ENCODE measurements at places on chromosomes 1 and 21.

- DNase-seq: no peak
These were observed 5.3 kb downstream of the FCER1A start for GRCh38 chr1:159307346-159308020.

- DNase-seq: no peak
These were observed 18.8 kb downstream of the PLA2G2A start for GRCh38 chr1:19960591-19960990.

DNA sequence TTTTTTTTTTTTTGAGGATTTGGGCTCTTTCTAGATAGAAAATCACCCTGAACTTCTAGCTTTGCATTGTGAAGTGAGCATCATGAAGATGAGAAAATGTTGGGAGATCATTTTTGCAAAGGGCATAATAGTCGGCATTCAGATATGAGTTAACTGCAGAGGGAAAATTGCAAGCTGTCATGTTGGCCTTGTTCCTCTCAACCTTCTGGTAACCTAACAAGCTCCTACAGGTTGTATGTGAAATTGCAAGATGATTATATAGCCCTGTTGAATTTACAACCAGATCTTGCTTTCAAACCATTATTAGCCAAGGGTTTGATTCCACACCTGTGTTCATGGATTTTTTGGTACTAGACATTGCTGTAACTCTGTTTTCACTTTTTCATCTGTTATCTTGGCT lies 2.2 kb downstream of the ELOA start:
- no peak for DNase-seq

- DNase-seq: no peak
These were observed 171.0 kb downstream of the EIF4G3 start for GRCh38 chr1:21005466-21006239.

DNA sequence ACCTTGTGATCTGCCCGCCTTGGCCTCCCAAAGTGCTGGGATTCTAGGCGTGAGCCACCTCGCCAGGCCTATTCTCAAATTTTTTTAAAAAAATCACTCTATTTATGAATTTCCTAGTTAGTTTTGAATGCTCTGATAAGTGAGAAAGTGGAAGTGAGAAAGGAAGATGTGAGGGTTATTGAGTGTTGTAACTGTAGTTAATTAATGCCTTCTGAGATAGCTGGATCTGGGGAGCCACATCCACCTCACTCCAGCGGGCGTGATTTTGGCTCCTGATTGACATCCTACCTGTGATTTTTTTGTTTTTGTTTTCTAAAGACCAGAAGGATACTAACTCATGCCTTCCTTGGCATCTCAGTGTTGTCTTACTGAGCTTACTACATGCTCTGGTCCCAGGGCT lies 65.6 kb downstream of the ST3GAL3 start:
- no peak for DNase-seq

DNA sequence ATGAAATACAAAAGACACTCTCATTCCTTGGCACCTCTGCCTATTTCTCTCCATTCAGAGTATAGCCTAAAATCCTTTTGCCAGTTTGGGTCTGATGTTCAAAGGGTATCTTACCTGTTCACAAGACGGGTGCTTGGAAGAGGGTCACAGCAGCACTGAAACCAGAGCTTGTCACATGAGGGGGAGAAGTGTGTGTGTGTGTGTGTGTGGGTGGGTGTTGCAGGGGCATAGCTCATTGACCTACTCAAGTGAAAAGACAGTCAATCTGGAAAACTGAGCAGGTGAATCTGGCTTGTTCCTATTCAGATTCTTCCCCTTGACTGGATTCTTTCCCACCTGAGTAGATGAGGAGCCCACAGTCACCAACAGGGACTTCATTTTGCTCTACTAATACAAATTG lies 63.9 kb downstream of the KCTD3 start:
- no peak for DNase-seq

DNA sequence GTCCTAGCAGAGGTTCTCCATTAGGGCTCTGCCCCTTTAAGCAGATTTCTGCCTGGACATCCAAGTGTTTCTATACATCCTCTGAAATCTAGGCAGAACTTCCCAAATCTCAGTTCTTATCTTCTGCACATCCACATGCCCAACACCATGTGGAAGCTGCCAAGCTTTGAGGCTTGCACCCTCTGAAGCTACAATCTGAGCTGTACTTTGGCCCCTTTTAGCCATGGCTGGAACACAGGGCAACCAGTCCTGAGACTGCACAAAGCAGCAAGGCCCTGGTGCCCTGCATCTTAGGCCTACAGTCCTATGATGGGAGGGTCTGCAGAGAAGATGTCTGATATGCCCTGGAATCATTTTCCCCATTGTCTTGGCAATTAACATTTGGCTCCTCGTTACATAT lies 8.0 kb downstream of the HAO2 start:
- DNase-seq: no peak

DNA sequence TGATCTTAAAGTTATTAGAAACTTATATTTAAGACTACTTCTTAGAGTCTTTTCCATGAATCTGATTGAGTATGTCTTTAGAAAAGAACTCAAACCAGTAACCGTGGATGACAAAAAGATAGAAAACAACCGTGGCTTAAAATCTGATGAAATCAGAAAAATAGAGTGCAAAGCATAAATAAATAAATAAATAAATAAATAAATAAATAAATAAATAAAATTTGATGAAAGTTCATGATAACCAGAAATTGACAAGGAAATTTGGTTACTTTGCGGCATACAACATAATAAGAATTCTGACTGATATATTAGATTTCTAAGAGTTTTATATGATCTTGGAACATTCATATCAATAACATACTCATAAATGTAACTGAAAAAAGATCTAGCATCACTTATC lies 152.1 kb downstream of the AK5 start:
- DNase-seq: no peak

- DNase-seq: no peak
These were observed 23.2 kb downstream of the DLGAP3 start for GRCh38 chr1:34906222-34906621.

DNA sequence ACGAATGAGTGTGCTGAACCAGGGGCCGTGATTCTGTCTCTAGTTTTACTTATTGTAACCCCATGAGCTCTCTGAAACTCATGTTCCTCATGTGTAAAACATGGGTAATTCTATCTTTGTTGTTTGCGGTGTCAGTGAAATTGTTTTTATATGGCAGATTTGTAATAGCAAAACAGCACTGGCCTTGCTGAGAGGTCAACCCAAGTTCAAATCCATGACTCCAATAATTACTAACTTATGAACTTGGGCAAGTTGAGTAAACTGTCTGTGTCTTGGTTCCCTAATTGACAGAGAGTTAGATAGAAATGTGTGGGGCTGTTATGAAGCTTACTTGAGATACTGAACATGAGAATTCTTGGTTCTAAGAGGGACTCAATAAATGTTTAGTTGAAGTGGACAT lies 17.8 kb downstream of the C1orf116 start:
- DNase-seq: no peak

GRCh38 chr1:167935216-167936067 lies 1.0 kb upstream of the DCAF6 start:
- DNase-seq: peak; percentile 25

- DNase-seq: no peak
These were observed 5.4 kb downstream of the SH2D5 start for GRCh38 chr1:20726932-20727745.

DNA sequence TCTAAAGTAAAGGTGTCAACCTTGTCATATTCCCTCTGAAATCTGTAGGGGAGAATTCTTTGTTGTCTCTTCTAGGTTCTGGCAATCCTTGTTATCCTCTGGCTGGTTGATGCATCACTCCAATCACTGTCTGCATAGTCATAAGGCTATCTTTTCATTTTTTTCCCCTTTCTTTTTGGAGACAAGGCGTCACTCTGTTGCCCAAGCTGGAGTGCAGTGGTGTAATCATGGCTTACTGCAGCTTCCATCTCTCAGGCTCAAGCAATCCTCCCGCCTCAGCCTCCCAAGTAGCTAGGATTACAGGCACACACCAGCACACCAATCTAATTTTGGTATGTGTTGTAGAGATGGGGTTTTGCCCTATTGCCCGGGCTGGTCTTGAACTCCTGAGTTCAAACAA lies 12.9 kb downstream of the DPYD start:
- DNase-seq: no peak

GRCh38 chr1:182651339-182651724 lies 33.1 kb downstream of the RGS8 start:
- no peak for DNase-seq

DNA sequence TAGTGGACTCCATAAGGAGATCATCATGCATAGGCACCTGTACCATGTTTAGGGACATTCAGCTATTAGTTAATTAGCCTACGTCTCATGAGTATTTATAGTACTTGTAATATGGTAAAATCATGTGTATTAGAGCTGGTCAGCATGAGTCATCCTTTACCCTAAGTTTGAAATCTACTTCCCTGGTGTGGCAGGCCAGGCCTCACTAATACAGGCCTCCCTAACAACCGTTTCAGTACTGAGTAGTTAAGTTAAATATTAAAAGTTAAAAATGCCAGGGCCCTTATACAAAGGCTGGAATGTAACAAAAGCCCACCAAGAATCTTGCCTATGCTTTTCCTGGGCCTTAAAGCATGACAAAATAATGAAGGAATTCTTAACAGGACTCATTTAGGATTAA lies 356.3 kb upstream of the DPYD start:
- no peak for DNase-seq

DNA sequence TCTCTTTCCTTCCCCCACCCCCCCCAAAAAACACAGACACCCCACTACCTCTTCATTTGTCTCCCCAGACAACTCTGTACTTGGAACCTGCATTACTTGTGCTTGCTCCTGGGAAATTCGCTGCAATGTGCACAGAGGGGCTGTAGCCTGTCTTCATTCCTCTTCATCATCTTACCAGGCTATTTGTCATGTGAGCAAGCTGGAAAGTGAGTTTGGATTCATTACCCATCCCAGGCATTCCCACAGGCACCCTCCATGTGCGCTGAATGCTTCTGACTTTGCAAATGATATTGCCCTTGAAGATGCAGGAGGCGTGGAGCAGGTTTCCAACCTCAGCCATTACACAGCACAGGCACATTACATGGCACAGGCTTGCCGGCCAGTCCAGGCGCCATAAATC lies 494.9 kb downstream of the KIF26B start:
- no peak for DNase-seq

- no peak for DNase-seq
These were observed 60.3 kb downstream of the XCL1 start for GRCh38 chr1:168636642-168637111.

DNA sequence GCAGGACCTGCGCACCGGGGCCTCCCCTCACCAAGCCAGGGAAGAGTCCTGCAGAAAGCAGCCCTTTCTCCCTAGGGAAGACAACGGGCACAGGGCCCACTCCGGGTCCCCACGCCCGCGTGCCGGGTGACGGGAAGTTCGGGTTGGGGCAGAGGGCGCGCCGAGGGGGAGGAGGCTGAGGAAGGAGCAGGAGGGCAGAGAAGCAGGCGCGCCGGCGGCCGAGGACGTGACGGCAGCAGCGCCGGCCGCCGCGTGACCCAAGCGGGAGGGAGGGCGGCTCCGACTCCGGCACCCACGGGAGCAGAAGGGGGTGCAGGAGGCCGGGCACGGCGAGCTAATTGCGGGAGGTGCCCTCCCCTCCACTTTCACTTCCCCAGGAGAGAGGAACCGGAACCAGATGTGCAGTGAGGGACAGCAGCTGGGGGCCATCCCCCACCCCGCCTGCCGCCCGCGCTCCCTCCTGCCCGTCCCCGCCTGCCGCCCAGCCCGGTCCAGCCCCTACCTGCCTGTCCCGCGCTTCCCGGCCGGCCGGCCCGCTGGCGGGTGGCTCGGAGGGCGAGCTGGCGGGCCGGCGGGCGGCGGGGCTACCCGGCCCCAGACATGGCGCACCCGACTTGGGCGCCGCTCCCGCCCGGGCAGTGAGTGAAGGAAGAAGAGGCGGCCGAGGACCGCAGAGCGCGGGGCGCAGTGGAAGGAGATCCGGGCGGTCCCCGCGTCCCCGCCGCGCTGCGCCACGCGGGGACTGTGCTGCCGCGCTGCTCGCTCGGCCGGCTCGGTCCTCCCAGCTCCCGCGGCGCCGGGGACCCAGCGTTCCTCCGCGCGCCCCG lies 510 bp downstream of the DENND4B start:
- peak; percentile 61 for DNase-seq

GRCh38 chr1:21691739-21692138 lies 22.6 kb upstream of the RAP1GAP start:
- DNase-seq: no peak

DNA sequence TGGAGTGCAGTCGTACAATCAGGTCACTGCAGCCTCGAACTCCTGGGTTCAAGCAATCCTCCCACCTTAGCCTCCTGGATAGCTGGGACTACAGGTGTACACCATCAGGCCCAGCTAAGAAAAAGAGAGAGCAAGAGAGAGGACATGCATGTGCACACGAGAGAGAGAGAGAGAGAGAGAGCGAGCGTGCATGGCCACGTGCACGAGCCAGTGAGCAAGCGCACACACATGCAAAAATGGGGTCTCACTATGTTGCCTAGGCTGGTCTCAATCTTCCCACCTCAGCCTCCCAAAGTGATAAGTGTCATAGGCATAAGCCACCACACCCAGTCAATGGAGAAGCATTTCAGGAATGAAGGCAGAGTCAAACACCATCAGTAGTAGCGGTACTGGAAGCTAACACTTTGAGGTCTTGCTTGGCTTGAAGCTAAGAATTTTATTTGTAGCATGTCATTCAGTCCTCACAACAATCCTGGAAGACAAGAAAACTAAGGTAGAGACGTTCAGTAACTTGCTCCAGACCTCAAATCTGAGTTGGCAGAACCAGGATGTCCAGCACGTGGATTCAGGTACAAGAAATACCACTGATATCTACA lies 14.5 kb downstream of the GNB1 start:
- DNase-seq: no peak

DNA sequence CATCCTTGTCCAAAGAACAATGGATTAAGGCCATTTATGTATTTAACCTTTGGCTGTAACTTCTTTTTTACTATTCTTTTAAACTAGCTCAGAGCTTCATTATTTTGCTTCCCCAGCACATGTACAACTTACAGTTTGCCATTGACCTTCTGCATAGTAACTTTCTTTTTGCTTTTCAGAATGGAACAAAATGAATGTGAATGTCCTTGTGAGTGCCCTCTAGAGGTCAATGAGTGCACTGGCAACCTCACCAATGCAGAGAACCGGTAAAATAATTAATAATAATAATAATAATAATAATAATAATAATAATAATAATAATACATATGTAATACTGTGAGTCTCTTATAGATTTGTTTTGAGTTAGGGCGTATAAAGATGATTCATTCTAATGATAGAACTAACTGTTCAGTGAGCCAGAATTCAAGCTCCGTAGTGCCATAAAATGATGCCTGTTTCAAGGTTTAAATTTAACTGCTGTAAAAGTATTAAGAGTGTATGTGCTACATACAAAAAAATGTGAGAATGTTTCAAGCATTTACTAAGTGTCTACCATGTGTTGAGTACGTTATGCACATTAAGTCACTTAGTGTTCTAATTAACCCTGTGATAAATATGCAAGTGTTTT lies 69.0 kb upstream of the RAVER2 start:
- no peak for DNase-seq

DNA sequence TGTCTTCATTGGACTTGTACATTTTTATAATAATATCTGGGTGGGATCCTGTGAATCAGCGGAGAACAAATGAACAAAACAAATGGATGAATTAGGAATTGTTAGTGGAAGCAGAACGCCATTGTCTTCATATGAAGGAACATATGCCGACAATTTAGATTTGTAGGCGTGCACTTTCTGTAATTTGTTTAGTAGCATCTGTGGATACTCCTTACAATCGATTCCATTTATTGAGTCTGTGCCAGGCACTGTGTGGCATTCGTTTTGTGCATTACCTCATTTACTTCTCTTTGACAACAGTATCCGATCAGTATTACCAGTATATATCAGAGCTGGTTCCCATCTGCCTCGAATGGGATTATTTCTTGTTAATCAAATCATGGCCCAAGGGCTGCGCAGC lies 61.9 kb downstream of the PRDM2 start:
- DNase-seq: no peak

- peak; percentile 26 for DNase-seq
These were observed 3.0 kb upstream of the CD34 start for GRCh38 chr1:207913951-207914350.

All from stimulated activated effector memory CD8-positive, alpha-beta T cell treated with anti-CD3 and anti-CD28 coated beads, Interleukin-12 subunit alpha, Interleukin-12 subunit beta, amount 100 ng/mL, for 72 hours (primary cell).